ENCODE measurements at places on chromosomes 4 and X.

DNA sequence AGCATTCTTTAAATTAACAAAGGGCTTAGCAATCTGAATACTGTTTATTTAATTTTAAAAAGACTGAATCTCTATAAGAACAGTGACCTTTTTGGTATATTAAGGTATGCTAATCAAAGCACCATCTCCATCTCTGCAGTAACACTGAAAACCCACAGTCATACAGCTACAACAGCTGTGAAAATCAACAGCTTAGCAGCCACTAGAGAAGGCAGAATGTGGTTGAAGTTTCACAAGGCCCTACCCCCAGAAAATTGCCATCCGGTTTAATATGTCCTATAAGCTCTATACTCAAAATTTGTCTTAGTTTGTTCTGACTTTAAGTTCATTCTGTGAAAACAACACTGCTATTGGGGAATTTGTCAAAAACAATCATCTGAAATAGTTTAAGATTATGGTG is 128.7 kb downstream of the OPHN1 start:
- DNase-seq: no peak

DNA sequence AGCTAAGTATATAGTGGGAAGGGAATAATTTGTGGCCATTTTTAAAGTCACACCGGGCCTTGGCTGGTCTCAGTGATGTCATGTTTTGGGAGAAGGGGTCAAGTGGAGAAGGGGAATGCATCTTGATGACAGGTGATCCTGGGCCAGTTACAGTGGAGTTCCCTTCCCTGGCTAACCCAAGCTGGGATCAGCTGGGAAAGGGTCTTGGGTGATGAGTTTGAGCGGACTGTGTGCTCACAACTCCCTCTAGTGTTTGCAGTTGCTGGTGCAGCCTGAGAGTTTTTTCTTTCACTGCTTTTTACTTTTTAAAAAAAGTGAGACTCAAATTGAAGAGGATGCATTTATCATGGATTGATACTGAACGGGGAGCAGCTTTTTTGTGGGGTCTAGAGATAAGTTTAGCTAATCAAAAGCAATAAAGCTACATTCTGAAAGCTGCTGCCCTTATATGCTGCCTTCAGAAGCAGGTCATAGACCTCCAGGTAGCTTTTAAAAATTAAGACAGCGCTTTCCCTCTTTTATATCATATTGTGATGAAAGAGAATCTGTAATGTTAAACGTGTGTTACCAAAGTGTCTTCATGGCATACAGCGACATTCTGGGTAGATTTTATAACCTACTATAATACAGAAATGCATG is 164.7 kb downstream of the DCLK2 start:
- peak; percentile 43 for DNase-seq

- no peak for DNase-seq
Measured at GRCh38 chr4:10577018-10577417, 107.5 kb downstream of the CLNK start.

- DNase-seq: no peak
Measured at GRCh38 chrX:53930515-53931380, 113.5 kb downstream of the PHF8 start.

DNA sequence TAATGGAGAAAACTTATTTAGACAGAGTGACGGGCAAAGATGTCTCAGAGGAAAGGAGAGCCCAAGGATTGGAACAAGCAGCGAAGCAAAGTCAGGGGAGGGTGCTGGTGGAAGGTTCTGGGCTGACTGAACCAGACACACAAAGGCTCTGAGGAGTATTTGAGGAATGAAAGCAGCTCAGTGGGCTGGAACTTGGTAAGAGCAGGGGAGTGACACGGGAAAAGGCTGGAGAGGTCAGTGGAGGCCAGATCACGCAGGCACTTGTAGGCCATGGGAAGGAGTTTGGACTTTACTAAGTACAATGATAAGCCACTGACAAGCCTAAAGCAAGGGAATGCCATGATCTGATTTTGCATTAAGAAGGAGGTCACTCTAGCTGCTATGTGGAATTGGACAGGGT is 71.4 kb downstream of the TSC22D3 start:
- DNase-seq: no peak

DNA sequence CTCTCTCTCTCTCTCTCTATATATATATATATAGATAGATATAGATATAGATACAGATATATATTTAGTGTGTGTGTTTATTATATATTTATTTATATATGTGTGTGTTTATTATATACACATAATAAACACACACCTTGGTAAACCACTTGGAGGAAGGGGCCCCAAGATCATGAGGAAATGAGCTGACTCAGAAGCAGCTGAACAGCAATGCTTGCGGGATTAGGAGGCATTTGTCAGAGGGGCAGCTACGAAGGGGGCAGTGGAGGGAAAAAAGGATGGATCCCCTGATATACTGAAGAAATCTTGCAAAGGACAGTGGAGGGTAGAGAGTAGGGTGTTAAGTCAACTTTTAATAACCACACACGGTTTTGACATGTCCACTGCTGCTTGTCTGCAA is 120.0 kb upstream of the SORBS2 start:
- no peak for DNase-seq
